C1 segment of cervical spinal cord (tissue), 14 donors: ENCODE measurements at places on chromosomes 5 and 9.

DNA sequence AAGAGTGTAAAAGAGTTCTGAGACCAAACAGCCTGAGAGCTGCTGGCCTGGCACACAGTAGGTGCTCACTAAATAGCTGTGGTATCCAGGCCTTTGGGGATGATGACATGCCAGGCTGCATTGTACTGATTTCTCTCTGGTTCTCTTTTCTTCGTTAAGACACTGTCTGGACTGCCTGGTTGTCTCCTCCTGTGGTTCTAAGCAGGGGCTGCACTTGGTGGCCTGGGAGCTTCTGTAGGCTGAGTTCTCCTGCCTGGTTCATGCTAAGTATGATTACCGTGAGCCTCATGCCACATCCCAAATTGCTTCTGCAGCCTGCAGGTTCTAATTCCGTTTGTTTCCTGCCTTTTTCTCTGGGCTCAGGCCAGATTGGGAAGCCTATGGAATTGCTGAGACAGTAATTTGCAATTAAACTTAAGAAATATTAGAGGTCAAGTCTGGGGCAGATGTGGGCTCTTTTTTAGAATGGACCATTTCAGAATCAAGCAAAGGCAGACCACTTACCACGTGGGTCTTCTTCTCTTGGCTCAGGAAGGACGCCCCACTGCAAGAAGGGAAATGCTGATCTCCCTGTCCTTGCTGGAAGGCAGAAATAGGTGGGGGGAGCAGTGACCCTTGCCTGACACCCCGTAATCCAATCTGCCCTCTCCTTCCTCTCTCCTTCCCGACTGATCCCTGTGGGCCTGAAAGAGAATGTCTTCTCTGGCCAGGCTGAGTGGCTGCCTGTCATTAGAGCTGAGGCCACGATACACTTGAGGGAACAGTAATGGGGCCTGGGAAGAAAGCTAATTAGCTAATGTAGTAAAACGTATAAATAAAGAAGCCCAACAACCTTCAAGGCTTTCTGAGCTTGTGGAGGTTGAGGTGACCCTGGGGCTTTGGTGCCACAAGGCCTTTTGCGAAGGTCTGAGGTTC is 21.9 kb upstream of the BOD1 start:
- DNase-seq: no peak

DNA sequence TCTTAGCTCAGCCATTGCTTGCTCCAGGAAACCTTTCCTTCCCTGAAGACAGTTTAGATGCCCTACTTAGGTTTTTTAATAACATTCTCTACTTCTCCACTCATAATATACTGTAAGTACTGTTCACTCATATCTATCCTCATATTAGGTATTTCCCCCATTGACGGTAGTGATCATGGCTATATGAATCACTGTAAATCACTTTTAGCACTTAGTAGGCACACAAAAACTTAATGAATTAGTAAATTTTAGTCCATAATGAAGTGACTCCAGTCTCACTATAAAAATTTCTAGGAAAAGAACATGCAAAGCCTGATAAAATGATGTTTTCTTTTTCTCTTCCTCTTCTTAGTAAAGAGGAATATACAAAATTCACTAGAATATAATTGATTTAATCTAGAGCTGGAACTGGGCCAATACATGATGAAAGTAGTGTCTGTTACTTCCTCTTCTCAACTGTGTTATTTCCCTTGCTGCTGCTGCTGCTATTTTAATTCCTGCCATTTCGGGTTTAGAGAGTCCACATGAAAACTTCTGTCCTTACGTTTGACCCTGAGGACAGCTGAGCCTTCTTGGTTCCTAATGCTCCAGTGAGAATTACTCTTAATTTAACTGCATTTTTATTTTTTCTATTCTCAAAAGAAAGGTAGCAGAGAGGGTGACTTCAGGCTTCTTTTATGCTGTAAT is 73.5 kb downstream of the LNPEP start:
- no peak for DNase-seq

- no peak for DNase-seq
Observed at GRCh38 chr5:58716713-58717112, 133.8 kb downstream of the RAB3C start.

DNA sequence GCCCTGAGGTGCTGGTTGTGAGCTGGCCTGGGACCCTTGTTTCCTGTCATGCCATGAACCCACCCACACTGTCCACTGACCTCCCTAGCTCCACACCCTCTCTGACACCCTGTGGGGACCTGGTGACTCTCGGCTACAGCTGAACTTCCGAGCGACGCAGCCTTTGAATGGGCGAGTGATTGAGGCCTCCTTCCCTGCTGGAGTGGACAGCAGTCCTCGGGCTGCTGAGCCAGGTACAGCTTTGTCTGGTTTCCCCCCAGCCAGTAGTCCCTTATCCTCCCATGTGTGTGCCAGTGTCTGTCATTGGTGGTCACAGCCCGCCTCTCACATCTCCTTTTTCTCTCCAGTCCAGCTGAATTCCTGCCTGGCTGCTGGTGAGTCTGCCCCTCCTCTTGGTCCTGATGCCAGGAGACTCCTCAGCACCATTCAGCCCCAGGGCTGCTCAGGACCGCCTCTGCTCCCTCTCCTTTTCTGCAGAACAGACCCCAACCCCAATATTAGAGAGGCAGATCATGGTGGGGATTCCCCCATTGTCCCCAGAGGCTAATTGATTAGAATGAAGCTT is 6.1 kb downstream of the CA9 start:
- no peak for DNase-seq

DNA sequence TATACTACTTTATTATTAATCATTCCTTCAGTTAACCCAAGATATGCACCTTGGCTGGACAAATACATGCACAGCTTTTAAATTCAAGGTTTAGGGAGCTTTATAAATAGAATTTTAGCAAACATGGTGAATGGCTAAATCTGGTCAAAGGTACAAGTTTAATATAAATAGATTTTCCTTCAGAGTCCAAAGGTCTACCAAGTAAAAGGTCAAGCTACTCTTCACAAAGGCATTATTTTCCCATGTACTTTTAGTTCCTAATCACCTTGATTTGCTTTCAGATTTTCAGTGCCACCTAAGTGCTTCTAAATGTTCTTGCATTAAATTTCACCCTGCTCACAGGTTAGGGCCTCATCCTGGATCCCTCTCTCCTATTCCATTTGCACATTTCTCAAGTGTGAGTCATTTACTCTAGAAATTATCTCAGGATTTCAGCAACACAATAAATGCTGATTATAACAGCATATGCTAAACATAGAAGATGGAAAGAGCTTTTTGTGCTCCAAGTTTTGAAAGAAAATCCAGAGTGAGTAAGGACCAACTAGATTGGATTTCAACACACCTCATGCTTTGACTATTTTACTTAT is 459.4 kb upstream of the ITGA1 start:
- DNase-seq: no peak

DNA sequence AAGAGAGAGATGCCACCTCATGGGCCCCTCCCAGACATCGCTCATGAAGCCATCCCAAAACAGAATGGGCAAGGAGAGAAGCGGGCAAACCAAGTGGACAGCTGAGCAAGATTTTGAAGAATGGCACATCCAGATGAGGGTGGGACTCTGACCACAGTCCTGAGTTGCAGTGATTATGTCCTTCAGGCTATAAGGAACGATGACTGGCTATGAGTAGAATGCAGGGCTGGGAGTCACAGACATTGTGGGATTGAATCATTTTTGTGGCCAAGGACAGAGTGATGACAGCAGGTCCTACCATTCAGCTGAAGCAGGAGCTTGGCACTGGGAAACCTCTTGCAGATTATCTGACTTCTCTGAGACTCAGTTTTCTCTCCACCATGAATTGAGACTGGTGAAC is 245.7 kb upstream of the SLC30A5 start:
- no peak for DNase-seq
